ENCODE measurements at places on chromosomes 5 and 9.
A peak's percentile ranks its signal among the peaks of the same experiment; 100 is the strongest.

DNA sequence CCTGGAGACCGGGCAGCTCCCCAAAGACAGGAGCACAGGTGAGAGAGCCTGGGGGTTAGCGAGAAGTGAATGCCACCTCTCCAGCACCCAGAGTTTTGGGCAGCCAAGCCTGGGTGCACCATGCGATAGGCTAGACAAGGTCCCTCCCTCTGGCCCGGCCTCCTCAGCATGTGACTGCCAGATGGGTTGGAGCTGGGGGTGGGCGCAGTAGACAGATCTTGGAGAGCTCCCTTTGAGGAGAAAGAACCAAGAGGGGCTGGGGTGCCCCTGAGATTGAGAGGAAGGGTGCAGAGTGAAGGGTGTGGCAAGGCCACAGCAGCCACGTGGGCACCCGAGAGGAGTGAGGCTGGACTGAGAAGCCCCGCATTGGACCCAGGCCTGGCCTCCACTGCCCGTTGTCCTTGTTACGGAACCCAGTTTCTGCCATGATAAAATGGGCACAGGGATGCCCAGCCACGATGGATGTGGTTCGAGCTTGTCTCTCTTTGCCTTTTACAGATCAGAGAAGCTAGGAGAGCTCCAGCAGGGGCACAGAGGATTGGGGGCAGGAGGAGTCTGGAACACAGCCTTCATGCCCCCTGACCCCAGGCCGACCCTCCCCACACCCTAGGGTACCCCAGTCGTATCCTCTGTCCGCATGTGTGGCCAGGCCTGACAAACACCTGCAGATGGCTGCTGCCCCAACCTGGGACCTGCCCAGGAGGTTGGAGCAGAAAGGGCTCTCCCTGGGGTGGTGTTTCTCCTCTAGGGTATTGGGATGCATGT lies 1.4 kb downstream of the TMEM141 start:
- DNase-seq = no peak

DNA sequence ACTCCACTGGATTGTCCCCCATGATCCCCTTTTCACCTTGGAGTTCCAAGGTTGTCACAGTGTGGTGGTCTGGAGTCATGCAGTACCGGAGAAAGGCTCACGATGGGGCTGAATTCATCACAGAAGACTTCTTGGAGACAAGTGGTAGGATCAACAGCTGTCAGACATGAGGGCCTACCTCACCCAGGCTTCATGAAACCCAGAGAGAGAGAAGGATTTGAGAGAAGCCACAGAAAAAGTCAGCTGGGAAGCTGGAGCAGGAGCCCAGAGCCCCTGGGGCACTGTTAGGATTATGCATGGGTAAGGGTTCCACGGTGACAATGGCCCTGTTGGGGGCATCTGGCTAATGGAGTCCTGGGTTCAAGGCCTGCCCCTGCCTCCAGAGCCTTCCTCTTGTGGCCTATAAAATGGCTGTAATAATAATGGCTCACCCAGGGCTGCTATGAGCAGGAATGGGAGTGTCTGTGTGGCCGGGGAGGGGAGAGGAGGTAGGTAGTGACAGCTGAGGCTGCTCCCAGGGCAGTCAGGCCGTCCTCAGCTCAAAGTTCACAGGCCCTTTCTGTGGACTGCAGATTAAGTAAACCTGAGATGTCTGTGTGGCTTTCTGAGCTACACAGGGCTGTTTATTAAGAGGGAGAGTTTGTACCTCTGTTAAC lies 910 bp downstream of the TRIM14 start:
- DNase-seq = peak; percentile 84

DNA sequence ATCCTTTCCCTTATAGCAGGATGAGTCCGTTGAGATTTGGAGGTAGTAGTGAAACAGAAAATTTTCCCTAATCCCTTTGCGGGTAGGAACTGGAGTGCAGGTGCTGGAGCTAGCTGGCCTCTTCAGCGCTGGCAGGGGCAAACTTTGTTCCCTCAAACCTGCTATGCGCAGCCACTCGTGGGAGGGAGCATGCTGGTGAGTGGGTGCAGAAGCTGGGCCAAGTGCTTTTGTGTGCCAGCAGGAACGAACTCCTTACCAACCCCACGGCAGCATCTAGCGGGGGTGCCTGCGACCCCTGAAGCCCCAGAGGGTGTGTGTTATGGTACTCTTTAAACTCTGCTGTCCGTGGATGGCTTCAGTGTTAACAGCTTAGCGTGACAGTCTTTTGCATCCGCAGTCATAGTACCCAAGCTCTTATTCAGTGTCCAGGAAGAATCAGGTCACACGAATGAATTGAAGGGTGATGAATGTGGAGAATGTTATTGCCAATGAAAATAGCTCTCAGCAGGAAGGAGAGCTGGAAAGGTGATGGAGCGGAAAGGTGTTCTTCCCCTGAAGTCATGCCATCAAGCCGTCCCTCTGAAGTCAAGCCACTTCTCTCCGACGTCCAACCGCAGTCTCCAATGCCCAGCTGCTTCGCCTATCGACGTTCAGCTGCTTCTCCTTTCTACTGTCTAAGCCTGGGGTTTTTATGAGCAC lies 1445.1 kb upstream of the CDH9 start:
- DNase-seq = no peak

DNA sequence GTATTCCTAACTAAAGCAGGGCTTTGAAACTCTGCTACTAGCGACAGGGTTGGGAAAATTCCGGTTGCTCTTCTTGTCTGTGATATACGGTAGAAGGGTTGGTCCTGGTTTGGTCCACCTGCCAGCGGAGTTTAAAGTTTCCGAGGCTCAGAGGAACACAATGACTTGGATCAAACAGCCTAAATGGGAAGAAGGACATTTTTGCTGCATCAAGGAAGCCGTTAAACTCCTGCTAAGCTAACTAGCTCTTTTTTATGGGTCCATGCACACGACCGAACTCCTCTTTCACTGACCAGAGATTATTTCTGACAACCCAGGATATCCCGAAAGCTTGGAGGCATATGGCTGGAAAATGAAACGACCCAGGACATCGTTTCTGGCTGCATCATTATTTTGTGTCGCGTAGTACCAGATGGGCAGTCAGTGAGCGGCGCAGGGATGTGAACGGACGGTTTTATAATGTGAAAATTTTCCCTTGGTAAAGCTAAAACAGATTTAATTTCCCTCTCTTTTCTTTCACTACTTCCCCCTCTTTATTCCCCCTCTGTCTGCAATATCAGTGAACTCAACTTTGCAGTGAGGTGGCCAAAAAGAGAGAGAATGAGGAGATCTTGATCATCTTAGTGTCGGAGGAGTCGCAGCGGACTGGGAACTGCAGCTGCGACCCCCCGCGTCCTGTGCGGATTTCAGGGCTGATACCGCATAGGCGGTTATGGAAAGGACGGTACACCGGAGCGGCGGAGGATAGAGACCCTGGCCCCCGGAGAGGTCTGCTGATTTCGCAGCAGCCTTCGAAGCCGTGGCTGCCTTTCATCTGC lies at the start of gene LURAP1L:
TSS of gene LURAP1L (plus strand) at position 160 of the 818 bp plus-strand sequence. CDS start 696 bp downstream, outside the sequence.
- peak; percentile 94 for DNase-seq

- no peak for DNase-seq
Observed at GRCh38 chr5:119017994-119018393, 29.6 kb upstream of the DTWD2 start.

- DNase-seq = no peak
Observed at GRCh38 chr5:122751293-122751782, 23.5 kb upstream of the SNX2 start.

DNA sequence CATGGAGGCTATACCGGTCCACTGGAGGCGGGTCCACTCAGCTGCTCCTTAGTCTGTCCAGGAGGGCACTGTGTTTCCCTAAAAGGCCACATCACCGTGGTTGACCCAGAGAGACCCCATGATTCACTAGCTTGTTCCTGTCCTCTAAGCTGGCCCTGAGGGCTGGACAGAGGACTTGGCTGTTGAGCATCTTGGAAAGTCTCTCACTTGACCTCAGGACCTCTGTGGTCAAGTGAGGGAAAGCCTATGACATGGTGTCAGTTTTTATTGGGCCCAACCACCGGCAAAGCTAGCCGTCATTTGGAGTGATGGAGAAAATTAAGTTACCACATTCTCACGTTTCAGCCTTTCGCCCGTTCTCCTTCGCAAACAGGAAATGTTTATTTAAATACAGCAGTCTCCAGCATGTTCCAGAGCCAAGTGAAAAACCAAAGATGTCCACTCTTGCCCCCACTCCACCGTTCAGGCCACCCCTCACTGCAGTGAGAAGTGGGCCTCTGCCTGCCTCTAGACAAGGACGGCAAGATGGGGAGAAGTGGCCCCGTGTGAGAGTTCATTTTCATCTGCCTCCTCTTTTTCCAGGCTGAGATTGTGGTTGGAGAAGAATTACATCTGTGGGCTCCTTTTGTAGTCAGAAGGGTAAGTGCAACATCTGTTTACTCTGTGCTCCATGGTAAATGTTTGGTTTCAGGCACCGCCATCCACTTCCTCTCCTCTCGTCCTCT lies 4.4 kb downstream of the SLIT3 start:
- no peak for DNase-seq

Data from OCI-M1 (cell line).